ENCODE measurements at places on chromosomes 5 and 9.
A peak's percentile ranks its signal among the peaks of the same experiment; 100 is the strongest.

DNA sequence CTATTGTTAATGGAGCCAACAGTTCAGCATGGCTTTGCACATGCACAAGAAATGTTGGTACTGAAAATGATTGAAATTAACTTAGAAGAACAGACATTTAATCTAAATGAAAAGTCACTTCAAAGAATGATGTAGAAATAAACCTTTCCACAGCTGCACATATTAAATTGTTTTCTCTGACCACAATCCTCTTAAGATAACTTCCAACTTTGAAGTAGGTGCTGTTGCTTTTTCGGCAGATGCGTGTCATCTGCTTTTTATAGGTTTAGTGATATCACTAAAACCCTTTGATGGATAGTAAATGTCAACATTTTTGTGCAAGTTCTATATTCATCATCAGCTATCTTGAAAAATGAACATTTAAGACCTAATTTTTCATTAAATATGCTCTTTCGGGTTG lies 25.3 kb upstream of the SLC1A3 start:
- no peak for DNase-seq

DNA sequence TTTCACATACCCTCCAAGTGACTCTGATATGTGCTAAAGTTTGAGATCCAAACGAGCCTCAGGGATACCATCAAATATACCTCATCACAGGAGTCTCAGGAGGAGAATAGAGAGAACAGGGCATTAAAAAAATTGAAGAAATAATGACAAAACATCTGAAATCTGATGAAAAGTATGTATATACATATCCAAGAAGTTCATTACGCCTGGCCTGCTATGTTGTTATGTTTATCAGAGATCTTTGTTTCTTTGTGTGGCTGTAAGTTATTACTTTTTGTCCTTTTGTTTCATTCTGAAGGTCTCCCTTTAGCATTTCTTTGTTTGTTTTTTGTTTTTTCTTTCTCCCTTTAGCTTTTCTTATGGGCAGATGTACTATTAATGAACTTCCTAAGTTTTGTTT lies 2.5 kb upstream of the CCL19 start:
- no peak for DNase-seq

- no peak for DNase-seq
Observed at GRCh38 chr5:81345411-81346003, 44.1 kb downstream of the ZCCHC9 start.

DNA sequence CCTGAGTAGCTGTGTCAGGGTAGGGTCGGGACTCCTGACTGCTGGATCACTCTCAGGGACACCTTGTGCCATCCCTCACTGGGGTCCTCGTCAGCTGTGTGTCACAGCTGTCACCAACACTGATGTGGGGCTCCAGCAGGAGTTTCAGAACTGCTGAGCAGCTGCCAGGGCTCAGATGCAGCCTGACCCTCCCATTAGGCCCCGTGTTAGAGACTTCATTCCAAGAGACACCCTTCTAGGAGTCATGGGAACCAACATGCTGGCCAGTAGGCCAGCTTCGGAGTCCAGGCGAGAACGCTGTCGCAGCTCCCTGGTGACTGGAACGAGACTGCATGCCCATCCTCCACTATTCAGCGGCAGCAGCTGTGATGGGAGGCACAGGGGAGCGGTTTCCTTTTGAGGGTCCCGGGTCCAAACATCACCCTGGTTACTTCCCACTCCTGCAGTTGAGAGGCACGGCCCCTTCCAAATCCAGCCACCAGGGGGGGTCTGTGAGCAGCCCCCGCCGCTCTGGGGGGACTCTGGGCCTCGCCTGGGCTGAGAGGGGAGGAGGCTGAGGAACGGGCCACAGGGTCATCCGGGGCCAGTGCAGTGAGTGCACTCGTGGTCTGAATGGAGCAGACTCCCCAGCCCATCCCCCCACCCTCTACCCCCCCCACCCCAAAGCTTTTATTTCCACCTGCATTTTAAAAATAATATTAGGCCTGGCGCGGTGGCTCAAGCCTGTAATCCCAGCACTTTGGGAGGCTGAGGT lies 12.6 kb upstream of the TCF7 start:
- peak; percentile 78 for DNase-seq
